CD4-positive, alpha-beta memory T cell (primary cell): ENCODE measurements at places on chromosomes 11 and 22. TPM values are rescaled to one million over a fixed set of nuclear protein-coding genes. Genes with fewer than 3 reads are reported as not detected.

- no peak for DNase-seq
Observed at GRCh38 chr11:21316591-21316990, 647.2 kb downstream of the NELL1 start.

GRCh38 chr11:932435-932834, 6.8 kb downstream of the AP2A2 start:
- DNase-seq = no peak

The PGA5 gene
- not detected for total RNA-seq

DNA sequence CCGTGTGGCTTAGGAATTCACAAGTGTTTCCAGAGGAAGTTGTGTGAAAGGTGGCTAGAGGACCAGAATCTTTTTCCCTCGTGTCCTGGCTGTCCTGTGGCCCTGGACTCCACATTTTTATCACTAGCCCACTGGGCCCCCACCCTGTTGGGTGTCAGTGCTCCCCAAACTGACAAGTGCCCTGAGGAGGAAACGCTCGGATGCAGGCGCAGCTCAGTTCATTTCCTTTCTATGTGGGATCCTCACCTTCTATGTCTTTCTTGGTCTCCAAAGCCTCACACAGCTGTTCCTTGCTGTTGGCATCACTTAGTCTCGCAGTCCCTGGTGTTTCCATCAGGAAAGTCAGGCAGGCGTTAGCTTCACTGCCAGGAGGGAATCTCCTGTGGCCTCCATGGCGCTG, 68.0 kb upstream of the KCNQ1OT1 start:
- no peak for DNase-seq

- DNase-seq = no peak
Observed at GRCh38 chr11:47981667-47982404, 1.5 kb downstream of the PTPRJ start.

The GRAP2 gene
- 140 TPM for total RNA-seq

DNA sequence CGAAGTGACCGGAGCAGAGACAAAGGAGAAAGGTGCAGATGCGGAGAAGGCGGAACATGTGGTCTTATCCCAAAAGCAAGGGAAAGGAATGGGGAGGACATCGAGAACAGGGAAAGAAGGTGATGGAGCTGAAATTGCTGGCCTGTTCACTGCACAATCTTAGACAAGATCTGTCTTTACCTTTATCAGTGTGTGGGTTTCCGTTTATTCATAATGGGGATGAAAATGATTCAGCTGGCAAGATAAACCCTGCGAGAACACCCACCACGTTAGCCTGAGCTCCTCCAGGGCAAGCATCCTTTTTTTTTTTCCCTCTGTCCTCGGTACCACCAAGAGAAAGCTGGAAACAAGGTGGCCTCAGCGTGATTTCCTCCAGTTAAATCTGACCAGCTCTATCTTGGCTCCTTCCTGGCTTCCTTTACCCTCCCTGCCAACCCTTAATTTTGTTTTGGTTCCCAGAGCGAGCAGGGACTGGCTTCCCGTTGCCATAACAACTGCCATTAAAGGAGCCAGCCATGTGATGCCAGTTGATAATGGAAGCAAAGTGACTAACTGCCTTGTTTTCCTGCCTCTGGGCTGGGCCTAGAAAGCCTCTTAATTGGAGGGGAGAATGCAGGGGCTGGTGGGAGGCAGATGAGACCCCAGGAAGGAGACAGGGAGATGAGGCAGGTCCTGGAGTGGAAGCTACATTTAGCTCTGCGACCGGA, 4.2 kb downstream of the SGSM1 start:
- DNase-seq = no peak

GRCh38 chr11:33664166-33664565, 36.5 kb downstream of the C11orf91 start:
- DNase-seq = no peak

The YPEL4 gene
- 12.6 TPM for total RNA-seq

DNA sequence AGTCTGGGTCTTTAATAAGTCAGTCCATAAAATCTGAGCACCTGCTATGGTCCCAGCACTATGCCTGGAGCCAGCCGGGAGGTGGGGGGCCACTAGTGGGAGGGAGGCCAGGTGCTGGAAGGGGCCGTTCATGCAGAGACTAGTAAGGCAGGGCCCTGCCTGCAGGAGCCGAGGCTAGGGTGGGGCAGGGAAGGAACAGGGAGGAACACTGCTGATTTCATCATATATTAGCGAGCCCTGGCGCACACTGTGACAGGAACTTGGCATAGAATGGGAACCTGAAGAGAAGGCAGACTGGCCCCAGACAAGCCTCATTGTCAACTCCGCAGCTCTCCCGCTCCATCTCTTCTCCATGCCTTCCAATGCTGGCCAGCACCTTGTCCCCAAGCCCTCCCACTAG, 7.1 kb downstream of the VSIG10L2 start:
- no peak for DNase-seq

DNA sequence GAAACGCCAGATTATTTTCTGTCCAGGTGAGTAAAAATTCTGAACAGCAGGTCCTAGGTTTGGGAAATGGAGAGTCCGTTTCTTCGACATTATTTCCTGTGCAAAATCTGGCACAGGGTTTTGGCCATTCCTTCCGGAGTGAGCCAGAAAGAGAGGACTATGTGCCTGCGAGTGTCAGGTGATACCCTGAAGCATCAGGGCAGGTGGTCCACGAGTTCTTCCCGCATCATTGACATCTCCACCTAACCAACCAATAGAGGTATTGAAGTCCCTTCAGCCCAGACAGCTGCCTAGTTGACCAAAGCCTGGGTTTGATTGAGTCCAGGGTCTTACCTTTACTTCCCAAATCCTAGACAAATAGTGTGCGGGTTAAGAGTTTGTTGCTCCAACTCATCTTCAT, 808 bp downstream of the SNAP29 start:
- DNase-seq = no peak
